Activated T-helper 2 cell treated with anti-CD3 and anti-CD28 coated beads, Interferon-gamma antibody, Interleukin-2, Interleukin-4, amounts not matched to agents 10 μg/mL and 5 μg/mL and 100 μg/mL, durations not matched to agents 14 hours and 24 hours and 36 hours (primary cell): ENCODE measurements at places on chromosomes 7 and 10.

GRCh38 chr7:7524121-7524520 is 11.6 kb downstream of the COL28A1 start:
- no peak for DNase-seq

DNA sequence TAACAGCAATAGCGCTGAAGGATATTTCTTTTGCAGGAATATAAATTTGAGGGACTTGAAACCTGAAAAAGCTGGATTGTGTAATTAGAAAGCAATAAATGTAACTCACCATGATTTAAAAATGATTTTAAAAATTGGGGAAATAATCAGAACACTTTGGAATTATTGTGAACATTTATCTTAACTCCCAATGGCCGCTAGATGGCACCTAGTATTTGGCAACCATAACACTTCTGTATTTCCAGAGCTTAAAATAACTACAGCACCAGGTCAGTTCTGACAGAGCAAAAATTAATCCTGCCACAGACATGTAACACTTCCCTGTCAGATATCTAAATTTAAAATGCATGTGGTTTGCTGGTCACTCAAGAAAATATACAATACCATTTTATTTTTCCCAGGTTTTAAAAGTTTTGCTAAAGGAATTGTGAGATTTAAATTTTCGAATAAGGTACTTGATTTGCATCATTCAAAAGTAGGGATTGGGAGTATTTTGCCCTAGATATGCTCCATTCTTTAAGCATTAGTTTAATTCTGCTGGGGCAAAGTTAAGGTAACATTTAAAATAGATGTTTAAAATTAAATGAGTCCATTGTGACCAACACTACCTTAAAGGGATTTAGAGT is 144.5 kb downstream of the PPP1R3A start:
- DNase-seq = no peak

DNA sequence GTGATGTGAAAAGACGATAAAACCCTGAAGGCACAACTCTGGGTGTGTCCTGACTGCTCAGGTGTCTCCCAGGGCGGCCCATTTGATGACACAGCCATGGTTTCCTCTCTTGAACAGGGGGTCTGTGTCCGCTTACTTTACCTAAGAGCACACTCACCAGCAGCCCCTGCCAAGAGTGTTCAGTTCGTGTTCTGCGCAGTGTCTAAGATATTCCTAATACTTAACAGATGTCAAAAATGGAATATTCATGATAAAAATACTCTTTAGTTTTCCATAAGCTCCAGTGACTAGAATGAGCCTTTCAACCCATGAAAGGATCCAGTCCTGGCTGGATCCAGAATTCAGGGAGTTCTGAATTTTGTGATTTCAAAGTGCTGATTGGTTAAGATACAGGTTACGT is 492.4 kb downstream of the TNS3 start:
- no peak for DNase-seq

DNA sequence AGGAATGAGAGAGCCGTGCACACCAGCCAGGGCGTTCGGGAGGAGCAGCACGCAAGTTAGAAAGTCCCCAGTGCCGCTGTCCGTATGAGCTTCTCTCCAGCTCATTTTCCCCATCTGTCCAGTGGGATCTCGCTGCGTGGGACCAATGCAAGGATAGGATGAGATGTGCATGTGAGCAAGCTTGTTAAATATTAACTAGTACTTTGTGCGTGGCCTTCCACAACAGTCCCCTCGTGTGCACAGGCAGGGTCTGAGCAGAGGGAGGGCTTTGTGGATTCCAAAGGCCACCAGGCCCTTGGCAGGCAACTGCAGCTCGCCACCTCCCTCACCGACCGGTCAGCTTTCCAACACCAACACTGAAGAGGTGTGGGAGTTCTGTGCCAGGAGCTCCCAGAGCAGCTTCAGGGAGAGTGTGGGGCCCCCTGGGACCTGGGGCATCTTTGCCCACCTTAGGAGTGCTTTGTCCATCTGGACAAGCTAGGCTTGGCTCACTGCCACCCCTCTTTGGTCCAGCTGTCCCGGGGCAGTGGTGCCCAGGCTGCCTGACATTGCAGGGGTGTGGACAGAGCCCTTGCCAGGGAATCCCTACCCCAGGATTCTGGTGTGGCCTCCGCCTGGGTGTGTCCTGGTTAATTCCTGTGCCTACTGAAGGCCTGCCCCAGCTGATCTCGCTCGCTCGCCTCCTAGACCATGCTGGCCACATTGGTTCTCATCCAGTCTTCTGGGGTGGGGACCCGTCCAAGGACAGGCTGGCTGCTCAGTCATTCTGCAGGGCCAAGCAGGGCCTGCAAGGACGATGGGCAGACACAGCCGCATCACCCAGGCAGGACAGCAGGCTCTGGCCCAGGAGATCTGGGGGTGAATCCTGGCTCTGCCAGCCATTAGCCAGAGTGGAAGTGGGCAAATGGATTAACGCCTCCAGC is 5.3 kb downstream of the FAM20C start:
- no peak for DNase-seq

GRCh38 chr7:76314042-76314721 is 11.7 kb downstream of the HSPB1 start:
- peak; percentile 93 for DNase-seq

DNA sequence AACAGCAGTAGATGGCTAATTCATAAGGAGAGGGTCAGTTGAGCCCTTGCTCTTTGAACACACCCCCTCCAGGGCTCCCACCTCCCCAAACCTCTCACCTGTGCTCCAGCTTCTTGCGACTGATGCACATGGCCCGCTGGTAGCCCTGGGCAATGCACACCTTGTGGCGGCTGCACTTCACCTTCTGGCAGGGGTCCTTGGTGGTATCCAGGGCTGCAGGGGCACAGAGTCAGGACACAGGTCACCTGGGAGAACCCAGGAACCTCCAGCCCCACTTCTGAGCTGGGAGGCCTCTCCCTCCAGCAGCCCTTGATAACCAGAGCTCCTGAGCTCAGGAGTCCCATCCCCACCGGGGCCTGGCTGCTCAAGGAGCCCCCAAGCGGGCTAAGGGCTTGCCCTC is 16.3 kb downstream of the SPOCK2 start:
- no peak for DNase-seq

- DNase-seq = peak; percentile 23
Measured at GRCh38 chr10:95430231-95430951, 130.8 kb downstream of the SORBS1 start.

DNA sequence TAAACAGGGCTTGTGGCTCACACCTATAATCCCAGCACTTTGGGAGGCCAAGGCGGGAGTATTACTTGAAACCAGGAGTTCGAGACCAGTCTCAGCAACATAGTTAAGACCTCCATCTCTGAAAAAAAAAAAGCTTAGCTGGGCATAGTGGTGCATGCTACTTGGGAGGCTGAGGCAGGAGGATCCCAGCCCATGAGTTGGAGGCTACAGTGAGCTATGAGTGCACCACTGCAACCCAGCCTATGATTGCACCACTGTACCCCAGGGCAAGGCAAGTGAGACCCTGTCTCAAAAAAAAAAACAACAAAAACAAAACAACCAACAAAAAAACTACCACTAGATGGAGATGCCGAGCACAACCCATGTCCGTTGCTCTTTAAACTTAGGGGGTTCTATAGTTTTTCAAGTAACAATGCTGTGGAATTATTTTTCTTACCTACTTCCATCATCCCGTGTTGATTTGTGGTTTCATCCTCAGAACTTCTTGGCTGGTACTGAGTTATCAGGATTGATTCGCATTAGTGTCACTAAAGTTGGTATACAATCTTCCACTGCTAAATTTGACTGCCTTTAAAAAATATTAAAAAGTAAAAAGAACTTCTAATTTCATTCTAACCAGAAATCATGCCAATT is 12.2 kb upstream of the REPIN1 start:
- no peak for DNase-seq

DNA sequence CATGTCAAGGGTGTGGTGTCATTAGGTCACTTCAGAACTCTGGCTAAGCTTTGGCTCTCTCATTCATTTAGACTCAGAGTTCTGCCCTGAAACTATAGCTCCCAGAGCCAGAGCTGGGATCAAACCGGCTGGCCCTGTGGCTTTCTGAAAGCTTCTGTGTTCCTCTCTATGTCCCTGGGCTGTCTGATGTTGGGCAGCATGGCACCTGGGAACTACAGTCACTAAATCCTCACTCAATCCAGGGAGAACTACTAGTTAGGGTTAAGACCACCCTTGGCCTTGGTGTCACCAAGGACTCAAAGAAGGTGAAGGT is 13.2 kb downstream of the ATG9B start:
- no peak for DNase-seq

DNA sequence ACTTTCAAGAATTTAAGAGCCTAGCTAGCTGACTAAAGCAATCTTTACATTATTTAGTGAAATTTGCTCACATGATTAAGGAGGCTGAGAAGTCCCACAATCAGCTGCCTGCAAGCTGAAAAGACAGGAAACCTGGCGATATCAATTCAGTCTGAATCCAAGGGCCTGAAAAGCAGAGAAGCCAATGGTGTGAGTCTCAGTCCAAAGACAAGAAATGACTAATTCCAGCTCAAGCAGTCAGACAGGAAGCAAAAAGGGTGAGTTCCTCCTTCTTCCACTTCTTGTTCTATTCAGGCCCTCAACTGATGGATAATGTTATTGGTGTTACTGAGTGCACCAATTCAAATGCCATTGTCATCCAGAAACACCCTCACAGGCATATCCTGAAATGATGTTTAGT is 1231.6 kb upstream of the CELF2 start:
- DNase-seq = no peak

DNA sequence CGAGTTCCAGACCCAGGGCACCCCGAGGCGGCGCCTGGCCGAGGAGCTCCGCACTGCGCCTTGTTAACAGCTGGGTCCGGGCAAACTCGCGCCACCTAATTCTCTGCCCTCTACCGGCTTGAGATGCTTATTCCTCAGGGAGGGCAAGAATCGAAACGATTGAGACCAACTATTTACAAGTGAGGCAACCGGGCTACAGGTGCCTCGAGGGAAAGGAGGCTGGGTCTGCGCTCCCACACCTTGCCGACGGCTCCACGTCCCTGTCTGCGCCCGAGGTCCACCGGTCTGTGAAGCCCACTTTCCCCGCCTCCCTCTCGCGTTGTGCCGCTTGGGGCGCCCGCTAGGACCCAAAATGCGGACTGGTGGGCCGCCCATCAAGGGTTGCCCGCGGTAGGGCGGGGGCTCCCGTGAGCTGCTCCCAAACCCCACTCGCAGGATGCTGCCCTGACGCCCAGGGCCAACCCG is 527 bp downstream of the AKR1B1 start:
- DNase-seq = peak; percentile 39

DNA sequence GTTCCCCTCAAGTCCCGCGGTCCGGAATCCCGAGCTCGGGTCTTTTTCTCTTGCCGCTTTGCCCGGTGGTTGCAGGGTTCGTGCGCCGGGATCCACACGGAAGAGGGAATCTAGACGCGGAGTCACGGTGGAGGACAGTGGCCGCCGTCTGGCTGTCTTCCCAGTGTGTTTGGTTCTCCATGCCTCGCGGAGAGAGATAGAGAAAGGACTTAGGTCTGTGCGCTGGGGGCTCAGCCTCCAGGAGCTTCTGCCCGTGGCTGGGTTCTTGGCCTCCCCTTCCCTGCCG is 1.6 kb downstream of the FFAR4 start:
- no peak for DNase-seq

DNA sequence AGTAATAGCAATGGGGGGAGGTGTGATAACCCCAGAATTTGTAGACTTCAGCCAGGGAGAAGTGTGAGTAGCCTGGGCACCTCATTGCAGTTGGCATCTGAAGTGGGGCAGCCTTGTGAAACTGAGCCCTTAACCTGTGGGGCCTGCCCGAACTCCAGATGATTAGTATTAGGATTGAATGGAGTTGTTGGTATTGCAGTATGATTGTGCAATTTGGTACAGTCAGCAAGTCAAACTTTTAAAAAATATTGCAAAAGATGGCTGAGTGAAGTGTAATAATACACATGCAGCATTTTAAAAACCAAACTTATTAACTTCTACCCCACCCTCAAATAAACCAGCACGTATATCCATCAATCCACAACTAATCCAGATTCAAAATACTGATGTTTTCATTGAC is 9.3 kb downstream of the RBM33 start:
- no peak for DNase-seq

DNA sequence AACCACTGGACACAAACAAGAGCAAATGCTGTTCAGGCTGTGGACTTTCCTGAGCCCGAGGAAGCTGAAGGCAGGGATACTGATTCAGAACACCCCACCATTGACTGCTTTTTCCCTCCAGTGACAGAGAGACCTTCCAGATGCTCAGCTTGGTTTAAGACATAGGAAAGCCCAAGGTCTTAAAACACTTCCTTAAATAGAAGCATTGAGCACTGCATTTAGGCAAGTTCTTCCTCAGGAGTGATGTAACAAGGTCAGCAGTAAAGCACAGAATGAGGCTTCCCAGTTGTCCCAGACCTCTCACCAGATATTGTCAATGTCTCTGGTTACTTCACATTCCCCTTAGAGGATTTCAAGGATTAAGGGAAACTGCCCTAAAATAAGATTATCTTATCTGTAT is 19.6 kb upstream of the CDCA7L start:
- no peak for DNase-seq

DNA sequence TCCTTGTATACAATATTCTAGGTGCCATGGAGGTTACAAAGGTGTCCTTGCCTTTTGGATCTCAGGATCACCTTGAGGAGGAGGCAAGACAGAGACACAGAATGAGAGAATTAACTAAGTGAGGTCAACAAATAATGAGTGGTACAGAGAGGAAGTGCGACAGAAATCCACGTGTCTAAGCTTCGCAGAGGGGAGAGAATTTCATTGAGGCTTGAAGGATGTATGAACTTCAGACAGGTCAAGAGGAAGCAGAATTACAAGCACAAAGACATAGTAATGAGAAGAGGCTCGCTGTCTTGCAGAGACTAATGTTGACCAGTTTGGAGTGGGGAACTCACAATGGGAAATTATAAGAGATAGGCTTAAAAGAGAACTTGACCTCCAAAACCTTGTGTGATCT is 308.7 kb downstream of the FRMD4A start:
- DNase-seq = no peak

- DNase-seq = no peak
Measured at GRCh38 chr10:110160522-110160921, 46.9 kb upstream of the MXI1 start.

GRCh38 chr7:67022511-67022910 is 25.9 kb downstream of the TYW1 start:
- no peak for DNase-seq
